ENCODE measurements at places on chromosomes 7 and 10.

DNA sequence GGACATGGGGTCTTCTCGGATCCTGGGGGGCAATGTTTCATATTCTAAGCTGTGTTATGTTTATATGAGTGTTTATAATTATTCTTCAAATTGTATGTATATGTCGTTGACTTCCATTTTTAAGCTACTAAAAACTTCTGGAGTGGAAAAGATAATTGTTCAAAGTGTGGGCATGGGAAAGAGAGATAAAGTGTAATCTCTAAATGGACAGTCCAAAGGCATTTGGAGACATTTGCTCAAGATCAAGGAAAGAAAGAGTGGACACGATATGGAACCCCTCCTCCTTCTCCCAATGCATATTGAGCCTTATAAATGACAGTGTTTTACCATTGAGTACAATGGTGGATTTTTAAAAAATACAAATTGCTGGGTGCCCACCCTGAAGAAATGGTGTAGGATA is 81.1 kb downstream of the SDHAF3 start:
- no peak for DNase-seq

GRCh38 chr10:61503051-61503450 is 49.9 kb upstream of the TMEM26 start:
- DNase-seq = no peak

DNA sequence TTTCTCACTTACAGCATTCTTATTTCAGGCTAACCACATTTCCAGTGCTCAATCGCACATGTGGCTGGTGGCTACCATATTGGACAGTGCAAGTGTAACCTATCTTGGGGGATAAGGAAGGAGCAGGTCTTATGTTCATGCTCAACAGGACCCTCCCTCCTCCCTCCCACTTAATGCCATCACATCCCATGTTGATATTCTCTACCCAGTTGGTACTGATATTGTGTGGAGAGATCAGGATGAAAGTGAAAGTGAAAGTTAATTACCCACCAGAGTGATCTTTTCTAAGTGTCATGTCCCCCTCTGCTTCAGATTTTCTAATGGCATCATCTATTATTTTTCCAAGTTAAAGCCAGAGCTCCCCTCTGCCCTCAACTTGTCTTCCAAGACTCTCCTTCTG is 91.6 kb downstream of the BMPER start:
- DNase-seq = no peak

DNA sequence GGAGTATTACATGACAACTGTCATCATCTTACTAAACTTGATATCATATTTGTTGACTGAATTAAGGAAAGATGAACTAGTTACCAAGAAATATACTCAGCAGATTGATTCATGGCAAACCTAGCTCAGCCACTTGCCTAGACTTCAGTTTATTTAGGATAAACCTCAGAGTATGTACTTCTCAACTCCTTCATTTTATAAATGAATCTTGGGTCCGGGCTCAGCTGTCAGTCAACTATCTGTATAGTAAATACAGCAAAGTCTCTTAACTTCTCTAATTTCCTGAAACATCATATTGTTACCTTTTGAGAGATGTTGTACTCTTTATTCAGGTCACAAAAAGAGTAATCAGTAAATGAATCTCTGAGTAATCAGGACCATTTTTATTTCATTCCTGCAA is 211.0 kb upstream of the KLF14 start:
- no peak for DNase-seq

- no peak for DNase-seq
These were observed 27.9 kb downstream of the AHR start for GRCh38 chr7:17326378-17326777.

DNA sequence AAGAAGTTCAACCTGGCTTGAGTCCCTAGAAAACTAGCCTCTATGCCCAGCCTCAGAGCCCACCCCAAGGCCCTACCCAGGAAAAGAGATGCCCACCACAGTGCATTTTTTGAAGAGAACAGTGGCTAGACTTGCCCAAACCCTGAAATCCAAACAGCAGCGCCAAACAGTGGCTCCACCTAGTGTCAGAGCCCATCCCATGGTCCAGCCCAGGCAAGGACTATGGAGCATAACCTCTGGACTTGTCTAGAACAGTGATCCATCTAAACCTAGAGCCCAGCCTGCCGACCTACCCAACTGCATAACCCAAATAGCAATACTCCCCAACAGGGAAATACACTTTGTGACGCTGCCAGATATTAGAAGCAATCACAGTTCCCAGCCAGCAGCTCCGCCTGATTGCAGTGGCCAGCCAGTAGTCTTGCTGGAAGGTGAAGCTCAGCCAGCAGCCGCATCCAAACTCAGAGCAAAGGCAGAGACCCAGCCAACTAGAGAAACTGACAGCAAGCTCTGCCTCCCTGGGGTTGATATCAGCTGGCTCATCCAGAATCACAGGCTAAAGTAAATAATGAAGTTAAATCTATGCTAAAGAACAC is 44.5 kb downstream of the HBP1 start:
- no peak for DNase-seq

DNA sequence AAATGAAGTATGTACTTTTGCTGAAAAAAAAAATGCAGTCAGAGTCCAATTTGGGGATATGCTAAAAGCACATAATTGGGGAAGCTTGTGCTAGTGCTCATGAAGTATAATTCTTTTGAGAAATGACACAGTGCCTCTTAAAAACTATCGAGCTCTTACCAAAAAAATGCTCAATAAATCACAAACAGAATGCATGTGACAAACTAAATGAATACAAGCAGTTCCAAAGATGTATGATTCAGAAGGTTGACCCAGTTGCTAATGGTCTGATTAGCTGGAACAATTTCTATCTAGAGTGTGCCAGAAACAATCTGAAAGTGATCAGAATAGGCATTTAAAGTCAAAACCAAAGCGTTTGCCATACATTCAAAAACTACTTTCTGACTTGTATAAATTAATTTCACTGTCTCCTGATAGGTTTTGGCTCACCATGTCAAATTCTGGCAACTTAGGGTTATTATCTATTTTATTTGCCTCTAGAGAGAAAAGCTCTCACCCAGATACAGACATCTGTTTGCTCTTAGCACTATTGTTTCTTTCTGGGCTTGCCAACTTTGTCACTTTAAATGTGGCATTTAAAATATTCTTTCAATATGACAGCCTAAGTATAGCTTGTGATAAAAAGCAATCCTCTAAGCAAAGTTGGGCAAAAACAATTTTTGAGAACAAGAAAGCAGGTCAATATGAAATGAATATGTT is 114.7 kb upstream of the AHR start:
- no peak for DNase-seq

All from HAP-1 (cell line).